ENCODE measurements at places on chromosomes 1 and 21. TPM values are rescaled to one million over a fixed set of nuclear protein-coding genes. Genes with fewer than 3 reads are reported as not detected.

RAB4A gene
- 22.1 TPM for total RNA-seq

RIIAD1 gene
- total RNA-seq: not detected

UQCRH gene
- 236 TPM for total RNA-seq

ANKRD45 gene
- total RNA-seq: 0.17 TPM

ZBTB21 gene
- total RNA-seq: 6.1 TPM

THRAP3 gene
- 151 TPM for total RNA-seq

SLC35D1 gene
- 5.9 TPM for total RNA-seq

AMY2A gene
- not detected for total RNA-seq

GJA8 gene
- total RNA-seq: not detected

UTS2 gene
- total RNA-seq: not detected

All from dermis blood vessel endothelial cell (primary cell).